SIG-M5 (cell line): ENCODE measurements at places on chromosomes 4 and X.

DNA sequence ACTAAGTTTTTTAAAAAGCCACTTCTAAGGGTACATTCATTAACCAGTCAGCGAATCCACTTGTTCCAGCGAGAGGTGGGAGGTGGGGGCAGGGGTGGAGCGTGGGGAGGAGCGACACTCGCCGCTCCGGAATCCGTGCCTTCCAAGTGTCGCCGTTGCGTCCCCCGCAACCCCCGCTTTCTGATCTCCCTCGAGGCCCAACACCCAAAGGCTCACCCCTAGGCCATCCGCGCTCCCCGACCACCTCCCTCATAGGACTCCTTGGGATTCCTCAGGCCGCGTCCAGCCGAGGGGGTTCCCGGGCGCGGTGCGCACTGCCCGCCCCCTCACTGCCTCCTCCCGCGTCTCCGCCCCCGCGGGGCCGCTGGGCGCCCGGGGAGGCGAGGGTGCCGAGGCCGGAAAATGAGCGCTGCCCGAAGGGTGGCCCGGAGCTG lies 108.1 kb upstream of the STOX2 start:
- DNase-seq = no peak

DNA sequence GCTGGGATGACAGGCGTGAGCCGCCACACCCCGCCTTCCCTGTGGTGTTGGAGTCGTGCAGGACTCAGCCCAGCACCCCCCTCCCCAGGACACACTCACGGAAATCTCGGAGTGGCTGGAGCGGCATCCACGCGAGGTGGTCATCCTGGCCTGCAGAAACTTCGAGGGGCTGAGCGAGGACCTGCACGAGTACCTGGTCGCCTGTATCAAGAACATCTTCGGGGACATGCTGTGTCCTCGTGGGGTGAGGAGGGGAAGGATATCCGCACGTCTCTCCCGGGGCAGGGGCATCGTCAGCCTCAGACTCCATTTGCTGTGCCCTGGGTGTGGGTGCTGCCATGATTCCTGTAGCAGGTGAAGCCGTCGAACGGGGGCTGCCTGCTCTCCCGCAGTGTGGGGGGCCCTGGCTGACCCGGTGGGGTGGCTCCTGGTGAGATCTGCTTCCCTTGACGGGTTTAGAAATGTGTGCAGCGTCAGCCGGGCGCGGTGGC lies 10.3 kb downstream of the PLCXD1 start:
- no peak for DNase-seq

DNA sequence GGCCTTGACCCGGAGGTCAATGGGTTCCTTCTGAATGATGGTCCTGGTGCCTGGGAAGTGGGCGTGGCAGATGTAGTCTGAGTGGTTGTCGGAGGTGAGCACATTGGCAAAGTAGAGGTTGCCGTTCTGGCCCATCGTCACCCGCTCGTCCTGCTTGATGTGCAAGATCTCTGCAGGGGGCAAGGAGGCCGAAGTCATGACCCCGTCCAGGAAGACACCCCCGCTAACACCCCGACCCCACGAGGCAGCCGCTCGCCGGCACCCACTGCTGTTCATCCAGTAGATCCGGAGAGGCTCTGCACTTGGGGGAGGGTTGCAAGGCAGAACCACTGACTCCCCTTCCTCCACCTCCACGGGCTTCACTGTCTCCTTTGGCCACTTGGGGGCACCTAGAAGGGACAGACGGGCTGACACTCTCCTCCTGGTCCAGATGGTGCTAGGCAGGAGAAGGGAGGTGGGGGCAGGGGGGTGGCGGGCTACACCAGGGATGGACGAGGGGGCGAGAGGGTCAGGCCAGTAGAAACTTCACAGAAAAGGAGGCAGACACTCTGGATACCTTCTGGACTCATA lies 15.1 kb downstream of the L1CAM start:
- no peak for DNase-seq

- DNase-seq = no peak
Observed at GRCh38 chr4:125276811-125277210, 37.9 kb upstream of the FAT4 start.

DNA sequence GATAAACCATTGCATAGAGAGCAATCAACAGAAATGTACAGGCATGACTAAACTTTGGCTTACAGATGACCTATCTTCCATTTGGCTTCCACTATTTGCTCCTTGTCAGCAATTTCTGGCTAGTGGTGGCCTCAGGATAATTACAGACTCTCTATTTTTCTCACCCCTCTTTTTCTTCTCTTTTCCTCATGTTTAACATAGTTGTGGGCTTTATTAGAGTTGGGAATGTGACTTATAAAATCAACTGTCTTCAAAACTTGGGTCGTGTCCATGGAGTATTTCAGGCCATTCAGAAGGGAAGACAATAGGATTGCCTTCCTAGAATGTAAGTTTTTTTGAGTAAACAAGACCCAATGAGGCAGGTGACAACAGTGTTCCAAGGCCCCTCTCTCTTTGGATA lies 236.2 kb downstream of the FRAS1 start:
- no peak for DNase-seq

- DNase-seq = no peak
Observed at GRCh38 chr4:2793586-2794485, 951 bp downstream of the SH3BP2 start.

- no peak for DNase-seq
Observed at GRCh38 chrX:12896935-12897334, 9.5 kb upstream of the TLR8 start.

DNA sequence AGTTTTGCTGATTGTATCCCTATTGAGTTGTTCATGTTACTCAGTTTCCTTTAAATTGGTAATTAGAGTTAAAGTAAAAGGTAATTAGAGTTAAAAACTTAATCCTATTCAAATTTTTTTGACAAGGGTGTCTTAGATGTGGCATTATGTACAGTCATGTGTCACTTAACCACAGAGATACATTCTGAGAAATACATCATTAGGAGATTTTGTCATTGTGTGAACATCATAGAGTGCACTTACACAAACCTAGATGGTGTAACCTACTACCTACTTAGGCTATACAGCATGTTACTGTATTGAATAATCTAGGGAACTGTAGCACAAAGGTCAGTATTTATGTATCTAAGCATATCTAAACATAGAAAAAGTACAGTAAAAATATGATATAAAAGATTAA lies 39.2 kb downstream of the BEX3 start:
- DNase-seq = no peak

DNA sequence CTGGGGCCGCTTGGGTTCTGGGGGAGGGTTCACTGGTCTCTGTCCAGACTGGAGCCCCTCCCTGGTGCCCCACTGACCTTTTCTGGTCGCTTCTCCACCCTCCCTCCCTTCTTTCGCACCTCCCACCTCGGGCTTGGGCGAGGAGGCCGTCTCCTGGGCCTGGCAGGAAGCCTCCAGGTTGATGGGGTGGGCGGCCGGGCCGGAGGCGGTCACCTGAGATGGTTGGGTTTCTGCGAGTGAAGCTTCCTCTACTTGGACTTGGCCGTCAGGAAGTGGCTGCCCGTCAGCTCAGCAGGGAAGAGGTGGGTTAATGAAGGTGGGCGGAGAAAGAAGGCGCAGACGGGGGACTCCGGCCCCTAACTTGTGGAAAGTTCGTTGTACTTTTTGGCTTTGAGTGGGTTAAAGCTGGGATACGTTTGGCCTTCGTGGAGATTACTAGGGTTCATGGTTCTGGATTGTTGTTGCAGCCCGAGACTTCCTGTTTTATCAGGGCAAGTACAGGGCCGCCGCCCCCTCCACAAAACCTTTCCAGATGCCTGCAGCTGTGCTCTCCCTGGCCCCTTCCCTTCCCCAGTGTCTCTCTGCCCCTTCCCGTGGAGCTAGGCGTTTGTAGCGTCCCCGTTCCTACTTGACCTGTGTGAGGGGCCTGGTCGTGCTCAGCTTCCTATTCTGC lies 1.2 kb downstream of the AKAP17A start:
- no peak for DNase-seq
